Activated CD4-positive, alpha-beta memory T cell treated with anti-CD3 and anti-CD28 coated beads, Interleukin-2, amount 10 ng/mL, durations not matched to agents 7 days and 5 days (primary cell): ENCODE measurements at places on chromosomes 6 and 20.
A peak's percentile ranks its signal among the peaks of the same experiment; 100 is the strongest.

- DNase-seq, result no peak
Observed at GRCh38 chr6:6686748-6687601, 98.5 kb downstream of the LY86 start.

GRCh38 chr6:166553563-166554271, 32.8 kb downstream of the RAMACL start:
- no peak for DNase-seq

GRCh38 chr6:24668997-24669361, 2.1 kb downstream of the ACOT13 start:
- no peak for DNase-seq

DNA sequence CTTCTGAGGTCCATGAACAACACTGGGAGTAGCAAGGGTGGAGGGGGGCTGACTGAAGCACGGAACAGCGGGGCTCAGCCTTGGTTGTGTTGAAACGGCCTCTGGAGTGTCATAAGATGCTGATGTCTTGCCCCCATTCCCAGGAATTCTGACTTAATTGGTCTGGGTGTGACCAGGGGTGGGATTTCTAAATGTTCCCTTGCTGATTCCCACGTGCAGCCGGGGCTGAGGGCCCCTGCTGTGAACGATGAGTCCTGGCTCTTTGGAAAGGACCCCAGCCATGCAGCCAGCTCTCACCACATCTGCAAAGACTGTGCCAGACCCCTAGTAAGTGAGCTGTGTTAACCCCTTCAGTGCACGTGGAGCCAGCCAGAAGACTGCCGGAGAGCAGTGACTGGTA, 28.6 kb upstream of the FAM50B start:
- no peak for DNase-seq

DNA sequence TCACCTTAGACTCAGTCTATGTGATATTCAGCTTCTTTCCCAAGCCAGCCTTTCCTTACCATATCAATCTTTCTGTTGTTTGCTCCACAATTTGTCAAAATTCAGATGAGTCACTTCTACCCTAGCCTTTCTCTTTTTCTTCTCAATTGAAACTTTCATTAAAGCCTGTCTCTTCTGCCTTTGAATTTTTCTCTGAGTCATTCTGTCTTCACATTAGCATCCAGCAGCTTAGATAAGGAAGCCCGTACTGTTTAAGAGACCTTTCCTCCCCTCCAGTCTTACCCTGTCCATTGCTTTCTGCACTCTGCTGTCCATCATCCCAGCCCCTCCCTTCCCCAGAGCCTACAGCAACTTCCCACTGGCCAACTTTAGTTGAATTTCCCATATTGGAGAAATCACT, 34.9 kb upstream of the RALGAPA2 start:
- no peak for DNase-seq

DNA sequence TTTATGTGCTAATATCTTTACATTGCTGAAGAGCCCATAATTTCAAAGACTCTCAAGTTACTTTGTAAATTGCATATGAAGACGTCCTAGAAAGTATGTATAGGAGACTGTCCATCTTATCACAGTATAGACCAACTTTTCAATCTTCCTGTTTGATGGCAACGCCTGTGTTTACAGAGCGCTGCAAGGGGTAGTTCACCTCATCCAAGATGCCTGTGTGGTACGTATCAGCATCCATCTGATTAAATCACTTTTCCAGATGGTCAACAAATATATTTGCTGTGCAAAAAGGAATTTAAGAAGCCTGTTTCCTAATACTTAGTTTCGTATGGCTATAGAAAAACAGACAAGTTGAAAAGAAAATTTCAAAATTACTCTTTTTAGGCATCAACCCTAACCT, 17.9 kb upstream of the PDE10A start:
- DNase-seq, result no peak

DNA sequence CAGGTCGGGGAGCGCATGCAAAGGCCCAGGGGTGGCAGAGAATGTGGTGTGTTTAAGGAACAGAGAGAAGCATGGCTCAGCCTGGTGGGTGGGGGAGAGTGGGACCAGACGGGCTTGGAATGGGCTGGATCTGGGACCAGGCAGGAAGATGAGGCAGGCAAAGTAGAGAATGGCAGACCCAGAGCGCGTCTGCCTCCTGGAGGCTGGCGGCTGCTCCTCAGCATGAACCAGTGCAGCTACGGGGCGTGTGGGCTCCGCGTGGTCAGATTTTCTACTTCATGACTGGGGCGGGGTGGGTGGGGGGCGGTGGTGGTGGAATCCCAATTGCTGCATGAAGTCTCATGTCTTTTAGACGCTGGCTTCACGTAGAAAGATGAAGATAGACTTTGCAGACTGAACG, 135.6 kb downstream of the TFAP2C start:
- DNase-seq, result no peak

GRCh38 chr6:138815797-138816528, 20.1 kb downstream of the ECT2L start:
- DNase-seq, result no peak

GRCh38 chr20:31663838-31664695, 26.4 kb downstream of the COX4I2 start:
- DNase-seq, result no peak

DNA sequence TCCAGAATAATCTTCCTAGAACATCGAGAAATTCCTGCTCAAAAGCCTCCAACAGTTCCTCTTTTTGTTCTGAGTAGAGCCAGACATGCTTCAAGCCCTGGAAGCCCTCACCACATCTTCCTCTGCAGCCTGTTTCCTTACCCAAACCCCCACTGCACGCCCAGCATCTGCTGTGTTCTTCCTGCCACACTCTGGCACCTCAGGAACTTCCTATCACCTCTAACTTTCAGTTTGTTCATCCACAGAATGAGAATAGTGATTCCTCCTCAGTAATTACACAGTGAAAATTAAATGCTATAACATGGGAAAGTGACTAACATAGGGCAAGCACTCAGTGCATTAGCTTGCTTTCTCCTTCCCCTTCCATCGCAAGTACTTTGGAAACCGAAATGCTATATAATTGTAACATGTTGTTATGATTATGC, 26.3 kb downstream of the C6orf89 start:
- DNase-seq, result peak; percentile 49

GRCh38 chr6:111559188-111560097, 46.2 kb downstream of the TRAF3IP2 start:
- DNase-seq, result no peak

DNA sequence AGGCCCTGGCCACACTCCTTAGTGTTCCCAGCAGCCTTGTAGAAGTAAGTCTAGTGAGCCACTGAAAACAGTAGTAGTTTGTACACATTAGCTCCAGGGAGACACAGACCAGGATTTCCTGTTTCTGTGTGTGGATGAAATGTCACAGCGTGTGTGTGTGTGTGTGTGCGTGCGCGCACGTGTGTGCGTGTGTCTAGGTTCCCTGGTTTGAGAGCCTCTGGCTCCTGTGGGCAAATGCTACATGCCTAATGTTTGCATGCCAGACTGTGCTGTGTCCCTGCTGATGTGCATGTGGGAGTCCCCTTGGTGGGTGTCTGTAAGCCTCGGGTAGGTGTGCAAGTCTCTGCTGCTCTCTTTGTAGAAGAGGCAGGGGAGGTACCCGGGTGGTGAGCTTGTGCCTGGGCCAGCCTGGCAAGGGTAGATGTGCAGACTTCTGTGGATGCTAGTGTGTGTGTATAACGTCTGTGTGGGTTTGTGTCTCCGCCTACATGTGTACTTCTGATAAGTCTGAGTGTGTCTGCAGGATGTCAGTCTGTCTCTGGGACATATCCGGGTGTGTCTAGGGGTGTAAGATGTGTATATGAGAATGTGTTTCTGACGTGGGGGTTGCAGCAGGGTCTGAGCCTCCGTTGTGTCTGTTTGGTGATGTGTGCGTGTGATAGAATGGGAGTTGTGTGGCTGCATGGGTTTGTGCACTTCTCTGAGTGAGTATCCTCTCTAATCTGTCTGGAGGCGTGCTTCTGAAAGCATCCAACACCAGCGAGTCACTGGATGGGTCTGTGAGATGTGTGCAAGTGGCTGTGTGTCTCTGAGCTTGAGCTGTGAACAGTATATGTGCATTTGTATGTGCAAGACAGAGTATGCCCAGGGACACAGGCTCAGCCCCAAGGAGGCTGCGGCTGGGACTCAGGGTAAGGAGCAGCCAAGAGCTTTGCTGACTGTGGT, 19.0 kb upstream of the TLDC2 start:
- DNase-seq, result peak; percentile 57

- DNase-seq, result no peak
Observed at GRCh38 chr6:165721356-165721755, 58.3 kb upstream of the PDE10A start.

DNA sequence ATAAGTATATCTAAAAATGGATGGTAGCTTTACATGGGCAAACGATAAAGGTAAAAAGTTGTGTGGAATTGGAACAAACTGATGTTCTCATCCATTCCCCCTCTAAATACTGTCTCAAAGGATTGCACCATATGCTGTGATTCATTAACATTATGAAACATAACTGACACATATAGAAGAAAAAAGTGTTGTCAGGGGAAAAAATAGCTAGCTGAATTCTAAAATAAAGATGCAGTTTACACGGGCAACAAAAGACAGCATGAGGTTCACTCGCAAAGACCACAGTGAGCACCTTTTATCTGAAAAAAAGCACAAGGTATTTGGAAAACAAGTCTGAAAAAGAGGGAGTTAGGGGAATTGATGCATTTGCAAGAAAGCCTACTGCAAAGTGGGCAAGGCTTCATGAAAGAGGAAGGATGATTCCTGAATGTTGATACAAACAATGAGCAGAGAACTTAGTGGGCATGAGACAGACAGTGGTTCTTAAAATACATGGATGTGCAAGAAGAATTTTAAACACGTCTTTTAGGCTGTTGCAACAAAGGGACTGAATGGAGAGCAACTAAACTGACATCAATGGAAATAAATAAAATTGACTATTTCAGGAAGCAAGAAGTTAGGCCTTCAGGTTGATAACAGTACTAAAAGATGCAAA, 280.9 kb downstream of the KIF16B start:
- no peak for DNase-seq

GRCh38 chr6:36076178-36077063, 48.8 kb downstream of the MAPK14 start:
- DNase-seq, result no peak

DNA sequence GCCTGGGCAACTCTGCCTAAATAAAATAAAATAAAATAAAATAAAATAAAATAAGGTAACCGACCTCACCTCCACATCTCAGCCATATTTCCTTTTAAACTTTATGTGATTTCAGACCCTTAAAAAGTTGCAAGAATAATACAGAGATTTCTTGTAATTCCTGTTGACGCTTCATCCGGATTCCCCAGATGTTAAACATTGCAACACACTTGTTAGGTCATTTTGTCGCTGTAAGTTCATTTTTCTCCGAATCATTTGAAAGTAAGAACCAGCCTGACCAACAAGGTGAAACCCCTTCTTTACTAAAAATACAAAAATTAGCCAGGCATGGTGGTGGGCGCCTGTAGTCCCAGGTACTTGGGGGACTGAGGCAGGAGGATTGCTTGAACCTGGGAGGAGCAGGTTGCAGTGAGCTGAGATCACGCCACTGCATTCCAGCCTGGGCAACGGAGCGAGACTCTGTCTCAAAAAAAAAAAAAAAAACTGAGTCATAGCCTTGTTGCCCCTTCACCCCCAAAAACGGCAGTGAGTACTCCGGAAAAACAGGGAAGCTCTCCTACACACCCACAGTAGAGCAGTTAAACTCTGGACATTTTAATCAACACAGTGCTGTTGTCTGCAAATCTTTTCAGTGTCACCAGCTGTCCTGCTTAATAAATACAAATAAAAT, 5.9 kb downstream of the PYGB start:
- DNase-seq, result no peak

DNA sequence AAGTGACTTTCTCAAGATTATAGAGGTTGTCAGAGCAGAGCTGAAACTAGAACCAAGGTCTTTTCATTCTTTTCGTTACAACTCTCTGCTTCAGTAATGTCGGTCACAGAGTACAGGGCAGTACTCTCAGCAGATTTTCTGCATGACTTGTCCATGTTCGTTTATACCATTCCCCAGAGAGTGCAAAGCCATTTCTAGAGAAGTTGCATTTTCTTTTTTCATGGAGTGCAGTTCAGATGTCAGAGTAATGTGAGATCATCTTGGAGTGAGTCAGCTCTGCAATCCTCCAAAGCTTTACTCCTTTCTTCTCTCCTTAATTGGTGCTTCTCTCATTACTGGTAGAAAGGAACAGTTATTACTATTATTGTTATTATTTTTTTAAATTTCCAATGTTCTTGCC, 115.6 kb upstream of the B3GAT2 start:
- DNase-seq, result no peak

- peak; percentile 19 for DNase-seq
Observed at GRCh38 chr20:32823078-32823477, 3.3 kb downstream of the MAPRE1 start.

DNA sequence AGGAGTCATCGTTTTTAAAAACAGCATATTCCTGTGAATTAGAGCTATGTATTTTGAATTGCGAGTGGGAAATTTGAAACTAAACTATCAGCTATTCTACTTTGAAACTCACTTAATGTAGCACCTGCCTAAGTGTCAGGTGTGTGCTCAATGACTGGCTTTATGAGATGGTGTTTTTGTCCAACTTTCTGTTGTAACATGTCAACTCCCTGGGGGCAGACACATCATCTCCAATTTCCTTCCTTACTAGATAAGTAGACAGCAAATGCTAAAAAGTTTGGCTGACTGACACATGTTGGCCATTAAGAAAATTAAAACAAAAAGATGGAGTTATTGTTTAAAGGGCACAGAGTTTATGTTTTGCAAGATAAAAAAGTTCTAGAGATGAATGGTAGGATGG, 226.9 kb downstream of the TFAP2B start:
- no peak for DNase-seq

DNA sequence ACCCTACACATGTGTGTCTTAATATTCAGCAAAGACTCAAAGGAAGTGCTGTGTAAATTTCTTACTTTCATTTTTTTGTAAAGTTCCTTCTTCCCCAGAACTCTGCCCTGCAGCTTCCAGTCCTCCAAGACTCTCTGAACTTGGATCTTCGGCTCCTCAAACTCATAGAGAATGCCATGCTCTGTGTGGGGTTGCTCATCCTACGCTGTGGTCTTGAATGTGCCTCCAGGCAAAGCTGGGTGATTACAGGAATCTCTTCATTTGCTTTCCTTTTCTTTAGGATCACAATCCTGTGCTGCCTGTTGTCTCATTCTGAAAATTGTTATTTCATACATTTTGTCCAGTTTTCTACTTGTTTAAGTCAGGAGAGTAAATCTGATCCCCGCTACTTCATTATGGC, 14.5 kb upstream of the CDC5L start:
- DNase-seq, result no peak

- DNase-seq, result no peak
Observed at GRCh38 chr6:105824732-105825131, 261.4 kb upstream of the PRDM1 start.

GRCh38 chr20:45921337-45922189, 9.6 kb upstream of the PLTP start:
- no peak for DNase-seq
